Right lung (tissue), 10 donors: ENCODE measurements at places on chromosomes 13 and 19. TPM values are rescaled to one million over a fixed set of nuclear protein-coding genes. Genes with fewer than 3 reads are reported as not detected.

The SLC15A1 gene
- 0.64 TPM for polyA plus RNA-seq

The PRR22 gene
- polyA plus RNA-seq = 2.9 TPM

The TUBB4A gene
- polyA plus RNA-seq = 2.3 TPM

The ZNF20 gene
- polyA plus RNA-seq = 10.6 TPM

The CEACAM7 gene
- 0.06 TPM for polyA plus RNA-seq

The SLITRK6 gene
- polyA plus RNA-seq = 22.2 TPM

The TLE6 gene
- 13.6 TPM for polyA plus RNA-seq

The CNN1 gene
- polyA plus RNA-seq = 4.2 TPM

The GRIN3B gene
- 1.2 TPM for polyA plus RNA-seq

The CILP2 gene
- 0.36 TPM for polyA plus RNA-seq

The PLA2G4C gene
- polyA plus RNA-seq = 5.6 TPM

The ZNF568 gene
- polyA plus RNA-seq = 26.9 TPM

The PSG7 gene
- polyA plus RNA-seq = not detected

The COL4A1 gene
- 576 TPM for polyA plus RNA-seq

The NALCN gene
- polyA plus RNA-seq = 0.95 TPM

The FPR2 gene
- 0.33 TPM for polyA plus RNA-seq

The KLC3 gene
- polyA plus RNA-seq = 0.59 TPM

The LENG9 gene
- polyA plus RNA-seq = 2.9 TPM

The ZNF554 gene
- polyA plus RNA-seq = 8.6 TPM

The C2CD4C gene
- 0.33 TPM for polyA plus RNA-seq

The CEACAM4 gene
- polyA plus RNA-seq = 0.66 TPM

The DKKL1 gene
- polyA plus RNA-seq = 3.6 TPM

The GATAD2A gene
- 57.9 TPM for polyA plus RNA-seq

The PRR36 gene
- 13.4 TPM for polyA plus RNA-seq

The RGS9BP gene
- not detected for polyA plus RNA-seq

The SIGLEC5 gene
- polyA plus RNA-seq = 0.60 TPM

The FGF14 gene
- polyA plus RNA-seq = 0.49 TPM

The NLRP4 gene
- polyA plus RNA-seq = not detected

The CPT1C gene
- polyA plus RNA-seq = 24.3 TPM

The TSSK6 gene
- polyA plus RNA-seq = 0.69 TPM

The KLK2 gene
- polyA plus RNA-seq = 0.17 TPM

The RASA3 gene
- 12.2 TPM for polyA plus RNA-seq

The KLF2 gene
- polyA plus RNA-seq = 31.4 TPM

The MCEMP1 gene
- 0.63 TPM for polyA plus RNA-seq

The HIF3A gene
- polyA plus RNA-seq = 112 TPM

The CXCL17 gene
- 20.8 TPM for polyA plus RNA-seq

The TMEM190 gene
- 0.93 TPM for polyA plus RNA-seq

The ZNF93 gene
- polyA plus RNA-seq = 19.6 TPM

The ADGRE1 gene
- polyA plus RNA-seq = 0.23 TPM

The BCL2L12 gene
- polyA plus RNA-seq = 26.4 TPM

The SRRM5 gene
- polyA plus RNA-seq = 2.2 TPM

The ZNF701 gene
- 23.8 TPM for polyA plus RNA-seq

The ZAR1L gene
- polyA plus RNA-seq = not detected

The DEDD2 gene
- polyA plus RNA-seq = 25.4 TPM

The IGFL1 gene
- not detected for polyA plus RNA-seq

The ACER1 gene
- not detected for polyA plus RNA-seq

The IZUMO2 gene
- polyA plus RNA-seq = 0.98 TPM

The BCAM gene
- 233 TPM for polyA plus RNA-seq

The CCDC8 gene
- polyA plus RNA-seq = 63.5 TPM

The RFPL4A gene
- not detected for polyA plus RNA-seq

The ATP8B3 gene
- 1.6 TPM for polyA plus RNA-seq

The NOSIP gene
- polyA plus RNA-seq = 59.0 TPM

The FFAR2 gene
- polyA plus RNA-seq = 0.49 TPM

The SSBP4 gene
- 48.4 TPM for polyA plus RNA-seq

The SHISA7 gene
- 0.16 TPM for polyA plus RNA-seq

The PLIN5 gene
- polyA plus RNA-seq = 1.8 TPM

The GFY gene
- polyA plus RNA-seq = not detected
